ENCODE measurements at places on chromosomes 4 and X. TPM values are rescaled to one million over a fixed set of nuclear protein-coding genes. Genes with fewer than 3 reads are reported as not detected.

Gene PPEF2
- not detected for total RNA-seq

Gene FLNA
- total RNA-seq, result 1,031 TPM

Gene EFHC2
- total RNA-seq, result not detected

Gene LPAR4
- not detected for total RNA-seq

Gene SGMS2
- total RNA-seq, result 26.7 TPM

Gene GAR1
- 21.2 TPM for total RNA-seq

Gene ETDA
- not detected for total RNA-seq

Gene GIMD1
- total RNA-seq, result not detected

Gene TRPC5OS
- total RNA-seq, result not detected

Gene NPNT
- 0.12 TPM for total RNA-seq

Gene CCKAR
- total RNA-seq, result not detected

Gene PDGFRA
- 0.05 TPM for total RNA-seq

Gene YY2
- 2.3 TPM for total RNA-seq

Gene EVC2
- not detected for total RNA-seq

All from NCI-H460 (cell line).